ENCODE measurements at places on chromosomes 13 and 19. TPM values are rescaled to one million over a fixed set of nuclear protein-coding genes. Genes with fewer than 3 reads are reported as not detected.

Gene MUC16
- total RNA-seq = under 0.01 TPM

Gene IGFLR1
- 2.2 TPM for total RNA-seq

Gene IFNL1
- total RNA-seq = not detected

Gene UBL5
- total RNA-seq = 361 TPM

Gene IL11
- not detected for total RNA-seq

Gene FGF21
- not detected for total RNA-seq

Gene PRR36
- not detected for total RNA-seq

Gene UGGT2
- total RNA-seq = 22.1 TPM

Gene ZNF85
- total RNA-seq = 9.7 TPM

Gene CDC34
- 111 TPM for total RNA-seq

Gene DLL3
- 0.17 TPM for total RNA-seq

Gene CBLC
- not detected for total RNA-seq

Gene ZNF793
- total RNA-seq = 1.2 TPM

Gene NCLN
- total RNA-seq = 38.3 TPM

Gene CBARP
- total RNA-seq = 2.7 TPM

Gene KLK3
- not detected for total RNA-seq

Gene LRP3
- 12.0 TPM for total RNA-seq

Gene LILRB3
- not detected for total RNA-seq

Gene ZNF766
- total RNA-seq = 16.2 TPM

Gene CCDC61
- 8.1 TPM for total RNA-seq
